LoVo (cell line): ENCODE measurements at places on chromosomes 3 and 15.

GRCh38 chr3:29759411-29760225 is 478.7 kb downstream of the RBMS3 start:
- DNase-seq = no peak

DNA sequence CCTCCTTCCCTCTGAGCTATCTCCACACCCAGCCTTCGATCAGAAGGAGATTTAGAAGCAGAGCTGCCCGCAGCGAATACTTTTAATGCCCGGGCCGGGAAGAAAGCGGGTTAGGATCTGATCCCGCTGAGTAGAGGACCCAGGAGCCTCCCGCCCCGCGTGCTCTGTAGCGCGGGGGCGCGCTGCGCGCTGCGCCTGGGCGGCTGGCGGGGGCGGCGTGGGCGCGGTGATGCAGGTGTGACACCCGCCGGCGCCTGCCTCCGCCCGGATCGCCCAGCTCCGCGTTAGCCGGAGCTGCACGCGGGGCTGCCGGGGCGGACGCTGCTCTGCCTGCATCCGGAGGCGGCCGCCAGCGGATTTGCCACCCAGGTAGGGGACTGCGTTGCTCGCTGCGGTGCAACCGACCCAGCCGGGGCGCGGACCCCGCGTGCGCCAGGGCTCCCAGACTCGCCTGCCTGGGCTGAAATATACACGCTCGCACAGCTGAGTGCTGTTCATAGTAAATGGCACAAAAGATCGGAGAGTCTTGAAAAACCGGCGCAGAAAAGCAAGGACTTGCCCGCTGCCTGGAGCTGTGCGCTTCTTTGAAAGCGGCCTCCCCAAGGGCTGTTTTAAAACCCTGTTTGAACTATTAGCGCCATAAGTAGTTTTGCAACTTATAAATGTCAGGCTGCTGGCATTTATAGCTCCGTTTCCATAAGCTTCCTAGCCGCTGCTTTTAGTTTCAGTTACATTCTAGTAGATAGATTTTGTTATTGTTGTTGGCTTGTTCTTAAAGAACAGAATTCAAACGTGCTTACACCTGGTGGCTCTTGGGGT is at the start of gene SV2B:
Gene SV2B, plus strand, starts transcription at position 263 of the 819 bp plus-strand sequence. CDS start 126,007 bp downstream, outside the sequence.
- no peak for DNase-seq

GRCh38 chr3:72768936-72769335 is 79.3 kb downstream of the SHQ1 start:
- DNase-seq = no peak

- DNase-seq = peak; percentile 26
Observed at GRCh38 chr3:86995537-86995936, 4.6 kb upstream of the VGLL3 start.

DNA sequence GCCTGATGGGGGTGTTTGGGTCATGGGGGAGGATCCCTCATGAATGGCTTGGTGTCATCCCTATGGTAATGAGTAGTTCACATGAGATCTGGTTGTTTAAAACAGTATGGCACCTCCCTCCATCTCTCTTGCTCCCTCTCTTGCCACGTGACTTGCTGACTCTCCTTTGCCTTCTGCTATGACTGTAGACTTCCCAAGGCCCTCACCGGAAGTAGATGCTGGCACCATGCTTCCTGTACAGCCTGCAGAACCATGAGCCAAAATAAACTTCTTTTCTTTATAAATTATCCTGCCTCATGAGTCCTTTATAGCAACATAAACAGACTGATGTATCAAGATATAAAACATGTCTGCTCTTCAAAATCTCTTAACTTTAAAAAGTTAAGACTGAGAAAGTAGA is 96.1 kb downstream of the TFDP2 start:
- no peak for DNase-seq

DNA sequence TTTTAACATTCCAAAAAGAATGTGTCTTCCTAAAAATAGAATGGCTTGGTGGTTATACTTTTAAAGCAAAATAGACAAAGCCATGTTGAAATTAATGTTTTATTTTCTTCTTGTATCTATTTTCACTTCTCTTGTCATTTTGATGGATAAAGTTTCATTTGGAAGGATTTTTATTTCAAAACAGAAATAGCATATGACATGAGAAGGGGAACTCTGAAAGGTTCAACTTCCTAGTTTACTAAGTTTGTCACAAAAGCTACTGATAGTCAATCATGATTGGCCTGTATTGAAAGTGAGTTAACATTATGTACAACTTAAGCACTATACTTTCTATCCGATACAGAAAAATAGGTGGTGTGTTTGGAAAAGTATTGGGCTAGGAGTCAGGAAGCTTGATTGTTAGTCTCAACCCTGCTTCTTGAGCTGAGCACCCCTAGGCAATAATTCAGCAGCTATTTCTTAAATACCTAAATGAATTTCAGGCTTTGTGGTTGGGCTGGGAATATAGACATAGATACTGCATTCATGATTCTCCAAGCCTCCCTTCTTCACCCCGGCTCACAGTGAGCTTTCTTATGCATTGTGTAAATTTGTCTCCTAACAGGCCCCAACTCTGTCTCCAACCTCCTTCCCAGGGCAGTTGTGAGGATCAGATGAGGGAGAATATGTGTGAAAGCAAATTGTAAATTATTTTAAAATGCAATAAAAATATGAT is 46.9 kb upstream of the CSPG4 start:
- no peak for DNase-seq

GRCh38 chr15:44246521-44247268 is 41.8 kb upstream of the GOLM2 start:
- no peak for DNase-seq

DNA sequence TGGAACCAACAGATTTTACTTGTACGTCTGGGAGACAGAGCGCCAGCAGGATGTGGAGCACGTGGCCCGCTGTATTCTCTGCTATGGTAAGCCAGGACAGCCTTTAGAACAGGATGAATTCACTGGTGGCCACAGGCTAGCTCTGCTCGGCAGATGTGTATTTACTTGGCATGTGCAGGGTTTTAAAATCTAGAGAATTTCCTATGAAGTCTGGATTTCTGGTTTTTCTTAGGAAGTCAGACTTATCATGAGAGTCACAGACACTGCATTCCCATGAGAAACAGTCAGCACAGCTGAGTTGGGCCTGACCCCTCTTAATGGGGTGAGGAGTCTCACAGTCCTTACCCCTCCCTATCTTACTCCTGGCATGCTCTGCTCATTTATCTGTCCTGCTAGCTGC is 84.6 kb upstream of the COL6A5 start:
- no peak for DNase-seq

GRCh38 chr3:20984594-20985205 is 766.3 kb downstream of the ZNF385D start:
- DNase-seq = no peak

DNA sequence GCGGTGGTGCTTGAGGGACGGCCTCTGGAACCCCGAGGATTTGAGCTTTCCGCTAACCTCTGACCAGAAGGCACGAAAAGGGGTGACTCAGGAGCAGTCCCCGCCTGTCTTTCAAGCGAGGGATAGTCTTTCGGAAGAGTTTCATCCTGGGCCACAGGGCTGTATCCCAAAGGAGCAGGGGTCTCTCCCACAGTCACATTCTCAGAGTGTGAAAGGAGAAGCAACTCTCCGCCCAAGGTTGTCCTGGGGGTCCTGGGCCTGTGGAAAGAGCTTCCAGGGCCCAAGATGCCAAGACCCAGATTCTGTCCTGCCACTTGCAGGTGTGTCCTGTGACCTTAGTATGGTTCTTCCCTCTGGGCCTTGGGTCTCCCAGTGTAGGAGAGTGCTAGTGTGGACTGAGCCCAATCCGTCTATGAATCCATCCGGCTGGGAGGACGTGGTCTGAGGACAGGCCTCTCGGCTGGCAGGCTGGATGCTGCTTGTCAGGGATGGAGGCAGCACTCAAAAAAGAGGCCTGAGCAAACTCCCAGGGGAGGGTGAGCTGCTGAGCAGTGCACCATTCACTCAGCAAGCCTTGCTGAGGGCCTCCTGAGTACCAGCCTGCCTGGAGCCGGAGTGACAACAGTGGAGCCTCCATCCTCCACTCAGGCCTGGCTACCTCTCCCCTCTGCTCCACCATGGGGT is 1.6 kb upstream of the DUSP7 start:
- DNase-seq = no peak

DNA sequence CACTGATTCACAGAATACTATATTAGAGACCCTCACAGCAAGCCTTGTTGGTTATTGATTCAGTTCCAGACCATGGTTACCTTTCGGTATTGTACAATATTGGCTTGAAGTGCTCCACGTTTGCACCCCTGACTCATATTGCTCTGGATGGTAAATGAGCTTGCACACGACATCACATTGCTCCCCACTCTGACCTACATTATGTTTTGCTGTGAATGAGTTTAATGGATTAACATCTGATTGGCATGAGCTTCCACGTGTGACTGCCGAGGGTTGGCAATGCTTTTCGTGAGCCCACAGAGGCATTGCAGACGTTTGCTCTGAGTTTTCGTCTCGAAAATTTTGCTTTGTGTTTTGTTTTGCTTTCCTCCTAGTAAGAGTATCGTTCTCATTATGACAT is 225.8 kb upstream of the ICE2 start:
- no peak for DNase-seq
